Activated naive CD4-positive, alpha-beta T cell (primary cell): ENCODE measurements at places on chromosomes 7 and 10.

DNA sequence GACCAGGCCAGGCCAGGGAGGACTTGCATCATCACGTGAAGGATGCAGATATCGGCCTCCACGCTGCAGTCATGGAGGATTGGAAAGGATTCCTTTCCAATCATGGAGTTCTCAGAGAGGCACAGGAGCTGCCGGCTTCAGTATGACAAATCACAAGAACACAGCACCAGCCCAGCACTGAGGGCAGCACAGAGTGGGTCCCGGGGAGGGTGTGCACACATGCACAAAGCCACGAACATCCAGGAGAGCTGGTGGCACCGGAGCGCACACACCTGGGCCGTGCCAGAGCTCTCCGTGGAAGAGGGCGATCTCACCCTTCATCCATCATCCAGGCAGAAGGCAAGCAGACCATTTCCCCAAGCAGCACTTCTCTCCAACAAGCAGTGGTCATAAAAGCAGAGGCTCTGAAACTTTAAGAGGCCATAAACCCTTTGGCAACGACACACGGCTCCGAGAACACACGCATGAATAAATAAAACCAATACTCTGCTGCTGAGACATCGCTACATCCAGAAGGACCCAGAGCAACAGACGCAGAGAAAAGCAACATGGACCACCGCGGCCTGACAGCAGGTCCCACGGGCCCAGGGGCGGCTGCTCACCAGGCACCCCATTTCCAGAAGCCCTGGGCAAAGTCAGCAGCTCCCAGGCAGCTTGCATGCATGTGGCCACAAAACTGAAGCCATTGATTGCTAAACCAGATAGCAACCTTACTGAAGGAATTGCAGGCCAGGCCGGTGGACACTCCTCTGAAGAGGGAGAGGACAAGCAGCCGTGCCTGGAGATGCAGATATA, 180.8 kb downstream of the USP6NL start:
- no peak for DNase-seq

- no peak for DNase-seq
Measured at GRCh38 chr10:78762086-78762630, 306.6 kb upstream of the ZMIZ1 start.

GRCh38 chr7:78953090-78953489, 500.4 kb downstream of the MAGI2 start:
- no peak for DNase-seq

GRCh38 chr7:66118603-66119002, 4.0 kb downstream of the CRCP start:
- DNase-seq, result no peak

DNA sequence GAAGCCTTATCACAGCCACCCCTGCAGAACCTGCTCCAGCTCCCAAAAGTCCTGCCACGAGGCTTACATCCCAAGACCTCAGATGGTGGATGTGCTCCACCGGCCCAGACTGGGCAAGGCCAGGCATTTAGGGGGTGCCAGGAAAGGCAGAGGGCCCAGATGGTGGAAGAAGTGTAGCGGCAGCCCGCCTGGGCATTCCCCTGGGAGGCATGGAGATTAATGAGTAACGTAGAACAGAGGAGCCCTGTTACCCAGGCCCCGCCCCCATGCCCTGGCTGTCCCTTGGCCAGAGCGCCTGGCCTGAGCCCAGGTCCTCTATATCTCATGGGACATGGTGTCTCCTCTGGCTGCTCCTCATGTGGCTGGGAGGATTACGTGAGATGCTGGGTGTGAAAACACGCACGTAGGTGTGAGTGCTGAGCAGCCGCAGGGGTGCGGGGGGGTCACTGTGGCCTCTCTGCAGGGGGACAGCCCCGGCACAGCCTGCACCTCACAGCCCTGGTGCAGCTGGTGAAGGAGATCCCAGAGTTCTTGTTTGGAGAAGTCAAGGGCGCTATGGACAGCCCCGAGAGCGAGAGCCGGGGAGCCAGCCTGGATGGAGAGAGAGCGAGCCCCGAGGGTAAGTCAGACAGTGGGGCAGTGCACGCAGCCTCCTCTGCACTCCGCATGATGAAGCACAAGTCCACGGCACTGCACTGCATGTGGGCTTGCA, 52.9 kb downstream of the ZNF467 start:
- no peak for DNase-seq
